ENCODE measurements at places on chromosomes 4 and X. TPM values are rescaled to one million over a fixed set of nuclear protein-coding genes. Genes with fewer than 3 reads are reported as not detected.
A peak's percentile ranks its signal among the peaks of the same experiment; 100 is the strongest.

OSTC gene
- polyA plus RNA-seq = 245 TPM

BBS12 gene
- polyA plus RNA-seq = 5.2 TPM

GAGE12F gene
- not detected for polyA plus RNA-seq

STAP1 gene
- polyA plus RNA-seq = 0.42 TPM

NALF2 gene
- polyA plus RNA-seq = 0.16 TPM

FRG2 gene
- polyA plus RNA-seq = not detected

SPANXN1 gene
- not detected for polyA plus RNA-seq

NUDT10 gene
- polyA plus RNA-seq = 4.6 TPM

AMBN gene
- not detected for polyA plus RNA-seq

TMEM128 gene
- polyA plus RNA-seq = 40.5 TPM

DNA sequence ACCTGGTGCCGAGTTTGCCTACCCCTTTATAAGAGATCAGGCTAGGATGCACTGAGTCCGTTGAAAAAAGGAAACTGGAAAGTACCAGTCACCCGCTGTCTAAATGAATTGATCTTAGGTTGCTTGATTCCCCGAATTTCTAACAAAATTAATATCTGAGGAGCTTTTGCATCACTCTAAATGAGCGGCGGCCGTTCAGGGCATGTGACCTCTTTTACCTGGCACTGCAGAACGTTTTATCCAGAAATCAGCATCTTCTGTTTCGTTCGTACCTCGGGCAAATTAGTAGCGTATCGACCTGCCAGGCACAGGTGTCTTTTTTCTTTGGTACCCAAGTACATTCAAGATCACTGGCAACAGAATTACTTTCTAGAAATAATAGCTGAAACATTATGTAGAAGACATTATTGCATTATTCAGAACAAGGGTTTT lies 876 bp downstream of the KLHL2 start:
- DNase-seq = no peak

- no peak for DNase-seq
Measured at GRCh38 chrX:11434607-11435006, 141.4 kb downstream of the AMELX start.

DNA sequence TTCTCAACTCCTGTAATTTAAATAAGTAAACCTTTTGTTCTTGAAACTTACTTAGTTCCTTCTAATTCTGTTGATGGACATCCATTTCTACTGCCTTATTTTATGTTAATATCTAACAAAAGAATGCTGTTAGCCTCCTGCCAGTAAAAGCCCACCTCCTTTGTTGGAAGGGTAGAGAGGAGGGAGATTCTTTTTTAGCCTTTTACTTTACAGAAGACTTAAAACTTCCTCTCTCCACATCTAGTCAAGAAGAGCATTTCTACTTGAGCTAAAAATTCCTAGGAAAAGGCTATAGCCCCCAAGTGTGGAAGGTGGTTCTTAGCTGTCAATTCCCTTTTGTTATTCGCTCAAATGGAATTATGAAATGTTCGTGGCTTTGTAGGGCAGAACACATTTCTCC lies 118.7 kb downstream of the ZIC3 start:
- no peak for DNase-seq

DNA sequence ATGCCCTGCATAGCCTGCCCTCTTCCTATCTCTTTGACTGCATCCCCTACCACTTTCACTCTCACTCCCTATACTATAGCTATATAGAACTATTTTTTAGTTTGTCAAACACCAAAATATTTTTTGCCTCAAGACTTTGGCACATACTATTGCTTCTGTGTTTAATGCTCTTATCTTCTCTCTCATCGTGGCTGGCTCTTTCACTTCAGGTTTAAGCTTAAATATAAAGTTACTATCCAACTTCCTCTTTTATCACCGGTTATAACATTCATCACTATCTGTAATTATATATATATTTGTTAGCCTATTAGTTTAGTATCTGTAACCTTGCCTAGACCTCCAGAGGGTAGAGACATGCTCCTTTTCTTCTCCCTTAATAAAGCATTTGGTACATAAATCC lies 11.5 kb upstream of the HMGB2 start:
- DNase-seq = no peak

DNA sequence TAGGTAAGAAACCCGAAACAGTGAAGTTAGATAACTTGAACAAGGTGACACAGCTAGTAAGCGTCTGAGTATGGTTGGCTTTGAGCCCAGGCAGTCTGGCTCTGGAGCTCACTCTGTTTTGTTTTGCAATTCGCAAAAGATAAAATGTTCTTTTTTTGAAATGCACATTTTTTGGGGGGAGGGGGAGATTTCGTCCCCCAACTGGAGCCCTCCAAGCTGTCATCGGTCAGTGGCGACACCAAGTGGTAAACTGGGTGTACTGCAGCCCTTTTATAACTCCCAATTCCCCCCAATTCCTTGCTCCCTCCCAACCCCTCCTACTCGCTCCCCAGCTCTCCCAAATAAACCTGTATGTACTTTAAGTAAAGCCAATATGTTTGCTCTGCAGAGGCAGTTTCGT lies 2.8 kb upstream of the CLCN5 start:
- peak; percentile 52 for DNase-seq

GRCh38 chr4:8238515-8239053 lies 31.0 kb upstream of the HTRA3 start:
- no peak for DNase-seq

GRCh38 chr4:161188578-161188977 lies 975.2 kb downstream of the FSTL5 start:
- DNase-seq = no peak

GRCh38 chr4:69876071-69876470 lies 16.1 kb upstream of the SULT1E1 start:
- DNase-seq = no peak

- no peak for DNase-seq
Measured at GRCh38 chrX:116628464-116628863, 165.7 kb upstream of the CT83 start.

GRCh38 chr4:186725469-186726425 lies 2.1 kb upstream of the FAT1 start:
- peak; percentile 85 for DNase-seq

DNA sequence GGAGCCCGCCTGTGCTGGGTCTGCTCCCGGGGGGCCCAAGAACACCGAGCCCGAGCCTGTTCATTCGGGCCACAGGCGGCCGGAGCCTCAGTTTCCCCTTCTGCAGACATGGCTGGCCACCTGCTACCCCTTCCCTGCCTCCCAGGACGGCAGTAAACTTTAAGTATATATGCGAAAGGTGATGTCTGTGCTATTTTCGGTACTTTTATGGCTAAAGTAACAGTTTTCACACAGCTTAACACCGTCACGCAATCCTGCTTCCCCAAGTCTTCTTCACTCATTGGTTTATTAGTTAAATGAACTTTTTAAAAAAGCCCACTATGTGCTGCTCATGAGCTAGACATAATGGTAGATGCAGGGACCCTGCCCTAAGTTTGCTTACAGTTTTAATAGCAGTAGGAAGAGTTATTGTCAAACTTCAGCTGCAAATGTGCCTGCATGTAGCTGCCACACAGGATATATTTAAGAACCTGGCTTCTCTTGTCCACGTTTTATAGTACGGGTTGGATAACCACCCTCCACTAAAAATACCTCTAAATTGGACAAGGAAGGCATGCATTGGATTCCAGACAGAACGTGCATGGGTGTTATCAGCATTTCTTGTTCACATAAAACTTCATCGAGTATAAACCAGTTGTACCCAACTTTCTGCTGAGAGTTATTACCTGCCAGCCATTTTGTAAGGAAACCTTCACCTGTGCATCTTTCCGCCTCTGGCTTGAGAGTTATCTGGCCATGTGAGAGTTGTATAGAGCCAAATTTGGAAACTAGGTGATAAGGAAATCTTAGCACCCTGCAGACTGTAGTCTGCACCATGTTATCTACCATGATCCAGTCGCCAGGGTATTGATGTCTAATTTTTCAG lies 741 bp downstream of the ANAPC4 start:
- no peak for DNase-seq
